Stimulated activated CD4-positive, alpha-beta T cell treated with anti-CD3 and anti-CD28 coated beads, Interleukin-1b, Interleukin-23, amount 100 ng/mL, for 4 hours (primary cell): ENCODE measurements at places on chromosomes 11 and 22.

GRCh38 chr11:115959081-115959486, 454.9 kb upstream of the CADM1 start:
- no peak for DNase-seq

DNA sequence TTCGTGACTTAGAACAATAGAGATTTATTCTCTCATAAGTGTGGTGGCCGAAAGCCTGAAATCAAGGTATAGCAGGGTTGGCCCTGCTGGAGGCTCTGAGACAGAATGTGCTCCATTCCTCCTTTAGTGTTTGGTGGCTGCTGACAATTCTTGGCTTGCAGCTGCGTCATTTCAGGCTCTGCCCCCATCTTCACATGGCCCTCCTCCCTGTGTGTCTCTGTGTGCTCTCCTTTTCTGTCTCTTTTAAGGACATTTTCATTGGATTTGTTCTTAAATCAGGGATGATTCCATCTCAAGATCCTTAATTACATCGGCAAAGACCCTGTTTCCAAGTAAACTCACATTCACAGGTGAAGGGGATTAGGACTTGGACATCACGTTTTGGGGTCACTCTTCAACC, 10.2 kb upstream of the APOL6 start:
- DNase-seq: no peak

- no peak for DNase-seq
Measured at GRCh38 chr11:132712466-132712865, 819.8 kb downstream of the OPCML start.

DNA sequence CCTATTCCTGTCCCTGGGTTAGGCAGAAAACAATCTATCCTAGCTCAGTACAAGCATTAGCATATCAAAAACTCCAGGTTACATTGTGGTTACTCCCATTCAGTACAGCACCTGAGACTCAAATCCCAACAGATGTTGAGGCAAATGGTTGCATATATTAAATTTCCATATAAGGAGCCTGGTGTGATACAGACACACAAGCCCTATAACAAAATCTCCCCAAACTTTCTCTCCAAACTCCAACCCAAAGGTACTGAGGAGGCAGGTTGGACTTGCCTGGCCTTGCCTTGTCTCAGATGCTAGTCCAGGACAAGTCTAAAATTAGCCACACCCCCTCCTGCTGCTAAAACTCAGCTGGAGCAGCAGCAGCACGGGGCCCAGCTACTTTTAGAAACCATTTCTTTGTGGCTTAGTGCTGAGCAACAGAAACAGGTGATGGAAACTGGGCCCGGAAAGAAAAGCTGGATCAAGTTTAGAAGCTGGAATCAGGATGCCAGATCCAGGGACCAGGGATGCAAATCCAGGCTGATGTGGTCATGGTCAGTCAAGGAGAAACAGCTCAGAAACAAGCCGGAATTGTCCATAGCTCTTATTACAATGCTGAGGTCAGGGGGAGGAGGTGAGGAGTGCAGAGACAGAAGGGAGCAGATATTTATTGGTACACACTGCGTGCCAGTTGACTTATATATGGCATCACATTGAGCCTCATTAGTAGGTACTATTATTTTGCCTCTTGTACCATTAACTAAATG, 73.7 kb upstream of the AMOTL1 start:
- DNase-seq: no peak

DNA sequence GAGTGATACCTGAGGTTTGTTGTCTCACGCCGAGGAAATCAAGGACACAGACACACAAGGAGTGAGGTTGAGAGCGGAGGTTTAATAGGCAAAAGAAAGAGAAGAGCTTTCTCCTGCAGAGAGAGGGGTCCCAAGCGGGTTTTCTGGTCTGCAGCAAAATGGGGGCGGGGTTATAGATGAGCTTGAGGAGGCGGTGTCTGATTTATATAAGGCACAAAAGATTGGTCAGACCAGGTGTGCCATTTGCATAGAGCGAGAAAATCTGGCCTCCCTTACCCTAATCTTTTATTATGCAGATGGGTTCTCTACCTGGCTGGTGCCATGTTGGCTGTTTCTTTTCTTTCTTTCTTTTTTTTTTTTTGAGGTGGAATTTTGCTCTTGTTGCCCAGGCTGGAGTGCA, 11.8 kb downstream of the C11orf96 start:
- no peak for DNase-seq

GRCh38 chr11:45288339-45288738, 2.2 kb upstream of the SYT13 start:
- DNase-seq: no peak

DNA sequence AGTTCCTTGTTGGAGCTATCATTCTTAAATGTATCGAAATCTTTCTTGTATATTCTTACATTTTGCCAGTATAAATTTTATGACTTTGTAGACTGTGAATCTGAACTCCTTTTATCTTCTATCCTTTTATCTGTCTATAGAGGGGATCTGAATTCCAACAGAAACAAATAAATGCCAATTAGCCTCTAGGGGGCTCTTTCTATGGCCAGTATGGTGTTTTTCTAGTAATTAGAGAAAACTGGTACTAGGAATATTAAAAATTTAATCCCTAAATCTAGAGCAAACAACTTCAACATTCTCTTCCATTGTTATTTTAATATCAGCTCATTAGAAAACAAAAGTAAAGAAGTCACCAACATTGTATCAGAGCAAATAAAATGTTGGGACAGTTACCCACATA, 21.5 kb upstream of the CAT start:
- no peak for DNase-seq

DNA sequence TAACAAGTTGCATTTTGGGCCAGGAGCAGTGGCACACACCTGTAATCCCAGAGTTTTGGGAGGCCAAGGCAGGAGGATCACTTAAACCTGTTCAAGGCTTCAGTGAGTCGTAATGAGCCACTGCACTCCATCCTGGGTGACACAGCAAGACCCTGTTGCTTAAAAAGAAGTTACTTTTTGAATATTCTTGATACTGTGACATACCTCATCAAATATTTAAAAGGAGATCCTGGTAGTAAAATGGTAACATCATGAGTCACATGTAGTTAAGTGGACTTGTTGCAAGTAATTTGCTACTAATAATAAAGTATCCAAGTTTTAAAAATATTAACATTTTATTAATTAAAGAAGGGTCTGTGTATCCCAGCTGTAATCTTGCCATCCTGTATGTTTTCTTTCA, 18.3 kb downstream of the HMGXB4 start:
- no peak for DNase-seq

GRCh38 chr22:34105461-34106062, 185.3 kb upstream of the LARGE1 start:
- DNase-seq: no peak
